ENCODE measurements at places on chromosomes 3 and 15. TPM values are rescaled to one million over a fixed set of nuclear protein-coding genes. Genes with fewer than 3 reads are reported as not detected.

The SHF gene
- total RNA-seq, result 46.7 TPM

The PRSS50 gene
- total RNA-seq, result 0.25 TPM

The FILIP1L gene
- total RNA-seq, result 2.2 TPM

The PLSCR2 gene
- total RNA-seq, result not detected

The MYO5C gene
- 0.98 TPM for total RNA-seq

The FGD5 gene
- total RNA-seq, result 3.4 TPM

The LMAN1L gene
- not detected for total RNA-seq

The TIGIT gene
- under 0.01 TPM for total RNA-seq

The TRAK1 gene
- total RNA-seq, result 32.5 TPM

The PLXND1 gene
- total RNA-seq, result 24.1 TPM

The PAQR9 gene
- 2.0 TPM for total RNA-seq

The GPR171 gene
- not detected for total RNA-seq

The PEX11A gene
- total RNA-seq, result 7.9 TPM

The SOX2 gene
- 72.0 TPM for total RNA-seq

The BLM gene
- 4.2 TPM for total RNA-seq

The SLC41A3 gene
- total RNA-seq, result 52.1 TPM

The FAM107A gene
- total RNA-seq, result 32.2 TPM

The CKMT1B gene
- 6.9 TPM for total RNA-seq

The CELSR3 gene
- total RNA-seq, result 36.6 TPM

The GPR149 gene
- 1.7 TPM for total RNA-seq

The SLC38A3 gene
- total RNA-seq, result 5.4 TPM

The TNNC1 gene
- 0.49 TPM for total RNA-seq

The PFKFB4 gene
- total RNA-seq, result 15.0 TPM

The CHRNA3 gene
- under 0.01 TPM for total RNA-seq

The DNAH12 gene
- 0.74 TPM for total RNA-seq

The AADAC gene
- not detected for total RNA-seq

The CALML4 gene
- 2.5 TPM for total RNA-seq

The B3GALNT1 gene
- total RNA-seq, result 110 TPM

The AMT gene
- 3.9 TPM for total RNA-seq

The ACSBG1 gene
- 3.0 TPM for total RNA-seq

The ACTRT3 gene
- 2.2 TPM for total RNA-seq

The INKA1 gene
- 6.4 TPM for total RNA-seq

The IL16 gene
- 1.2 TPM for total RNA-seq

The ACKR4 gene
- under 0.01 TPM for total RNA-seq

The MBD4 gene
- 12.8 TPM for total RNA-seq

The CD47 gene
- total RNA-seq, result 312 TPM

The GABRR3 gene
- total RNA-seq, result under 0.01 TPM

The NOX5 gene
- total RNA-seq, result not detected

The NANOGP8 gene
- 0.25 TPM for total RNA-seq

The MGA gene
- total RNA-seq, result 53.4 TPM

The MCTP2 gene
- total RNA-seq, result 0.74 TPM

The CPEB1 gene
- total RNA-seq, result 2.5 TPM

All from temporal lobe (tissue), 4 donors.